ENCODE measurements at places on chromosomes 7 and 10.

- DNase-seq: no peak
These were observed 20.5 kb upstream of the CEP41 start for GRCh38 chr7:130461272-130461671.

DNA sequence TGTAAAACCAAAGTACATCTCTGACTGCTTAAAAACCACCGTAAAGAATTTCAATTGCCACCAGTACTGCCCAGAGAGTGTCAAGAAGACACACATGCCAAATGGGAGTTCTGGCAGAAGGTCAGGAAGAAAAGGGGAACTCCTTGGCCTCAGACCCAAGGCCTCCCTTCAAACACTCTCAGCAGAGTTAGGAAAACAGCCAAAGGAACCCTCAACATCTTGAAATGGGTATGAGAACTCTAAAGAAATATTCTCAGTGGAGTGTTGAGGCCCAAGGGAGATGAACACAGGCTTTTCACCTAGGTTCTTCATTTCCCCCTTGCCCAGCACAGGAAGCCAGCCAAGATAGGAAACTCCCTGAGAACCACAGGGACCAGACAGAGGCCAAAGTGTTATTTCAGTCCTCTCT, 96.1 kb upstream of the ASAH2 start:
- no peak for DNase-seq

DNA sequence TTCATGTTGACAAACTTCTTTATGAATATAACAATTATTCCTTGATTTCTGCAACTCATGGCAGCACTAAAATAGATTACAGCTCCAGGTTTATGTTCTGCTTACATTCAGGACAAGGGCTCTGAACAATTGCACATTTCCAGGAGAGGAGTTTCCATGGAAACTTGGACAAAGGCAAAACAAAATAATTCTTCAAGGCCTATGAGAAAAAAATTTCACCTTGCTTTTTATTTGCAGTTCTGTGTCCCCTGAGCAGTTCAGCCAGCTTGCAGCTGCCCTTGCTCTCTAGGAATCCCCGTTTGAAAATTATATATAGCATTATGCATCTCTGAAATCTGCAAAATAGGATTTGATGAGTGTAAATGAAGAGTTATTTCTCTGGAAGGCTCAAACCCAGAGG, 71.7 kb downstream of the ARL4A start:
- DNase-seq: no peak

DNA sequence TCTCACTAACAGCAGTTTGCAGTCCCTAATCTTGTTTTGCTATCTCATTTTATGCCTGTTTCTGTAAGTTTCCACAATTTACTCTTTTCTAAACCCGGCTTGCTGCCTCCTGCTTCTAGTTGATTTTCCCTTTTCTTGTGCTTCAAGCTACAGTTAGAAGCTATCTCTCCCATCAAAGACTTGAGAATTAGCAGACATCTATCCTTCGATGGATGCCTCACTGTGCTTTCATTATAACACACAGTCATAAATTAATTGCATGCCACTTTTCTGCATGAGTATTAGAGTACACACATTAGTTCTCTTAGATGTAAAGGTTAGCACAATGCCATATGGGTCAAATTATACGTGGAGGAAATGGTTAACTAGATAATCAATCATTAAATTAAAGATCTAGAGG, 48.7 kb downstream of the SEMA3A start:
- DNase-seq: no peak

GRCh38 chr7:155769701-155770100, 42.6 kb downstream of the SHH start:
- no peak for DNase-seq

- DNase-seq: no peak
These were observed 425.0 kb downstream of the KCNMA1 start for GRCh38 chr10:77212632-77213031.

- no peak for DNase-seq
These were observed 13.1 kb upstream of the TCAF1 start for GRCh38 chr7:143914938-143915652.

DNA sequence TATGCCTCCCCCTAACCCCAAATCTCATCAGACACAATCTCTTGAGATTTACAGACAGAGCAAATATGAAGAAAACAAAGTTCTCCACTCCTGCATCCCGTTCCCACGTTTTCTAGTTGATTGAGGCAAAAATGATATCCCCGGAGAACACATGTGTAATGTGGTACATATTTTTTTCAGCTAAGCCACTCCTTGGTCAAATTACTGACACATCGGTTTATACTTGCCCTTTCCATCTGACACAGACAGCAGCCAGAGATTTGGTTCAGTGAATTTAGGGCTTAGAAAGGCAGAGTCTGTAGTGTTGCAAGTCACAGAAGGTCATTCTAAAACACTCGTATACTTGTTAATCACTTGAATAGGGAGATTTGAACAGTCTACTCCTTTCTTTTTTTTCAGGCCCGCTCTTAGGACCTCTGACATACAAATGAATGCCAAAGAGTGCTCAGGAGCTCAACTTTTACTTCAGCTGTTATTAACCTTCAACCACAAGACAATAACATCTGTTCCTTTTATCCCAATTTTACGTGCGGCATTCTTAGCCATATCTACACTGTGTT, 1.8 kb upstream of the DDX50 start:
- no peak for DNase-seq

DNA sequence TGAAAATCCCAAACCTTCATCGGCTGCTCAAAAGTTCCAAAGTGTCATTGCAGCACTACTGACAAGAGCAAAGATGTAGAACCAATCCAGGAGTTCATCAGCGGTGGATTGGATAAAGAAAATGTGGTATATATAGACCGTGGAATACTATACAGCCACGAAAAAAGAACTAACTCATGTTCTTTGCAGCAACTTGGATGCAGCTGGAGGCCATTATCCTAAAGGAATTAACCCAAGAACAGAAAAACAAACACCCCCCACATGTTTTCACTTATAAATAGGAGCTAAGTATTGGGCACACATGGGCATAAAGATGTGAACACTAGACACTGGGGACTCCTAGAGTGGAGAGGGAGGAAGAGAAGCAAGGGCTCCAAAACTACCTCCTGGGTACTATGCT, 31.6 kb downstream of the PHYH start:
- DNase-seq: no peak

DNA sequence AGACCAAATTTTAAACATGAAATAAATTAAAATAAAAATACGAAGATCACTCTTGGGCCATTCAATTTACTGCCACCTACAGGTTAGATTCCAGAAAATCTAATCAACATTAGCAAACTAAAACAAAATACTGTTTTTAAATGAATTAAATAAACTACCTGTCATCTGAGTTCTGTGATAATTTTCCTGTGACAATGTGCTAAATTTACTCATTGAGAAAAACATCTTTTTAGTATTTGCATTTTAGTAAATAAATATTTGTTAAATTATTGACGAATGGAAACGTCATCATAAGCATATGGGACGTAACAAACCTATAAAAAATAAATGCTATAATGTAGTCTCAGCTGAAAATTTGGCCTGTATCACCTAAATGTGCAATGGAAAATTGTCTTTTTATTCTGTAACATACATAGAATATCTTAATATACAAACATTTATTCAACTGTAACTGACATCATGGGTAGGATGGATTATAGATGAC, 72.1 kb downstream of the ITGB8 start:
- no peak for DNase-seq

DNA sequence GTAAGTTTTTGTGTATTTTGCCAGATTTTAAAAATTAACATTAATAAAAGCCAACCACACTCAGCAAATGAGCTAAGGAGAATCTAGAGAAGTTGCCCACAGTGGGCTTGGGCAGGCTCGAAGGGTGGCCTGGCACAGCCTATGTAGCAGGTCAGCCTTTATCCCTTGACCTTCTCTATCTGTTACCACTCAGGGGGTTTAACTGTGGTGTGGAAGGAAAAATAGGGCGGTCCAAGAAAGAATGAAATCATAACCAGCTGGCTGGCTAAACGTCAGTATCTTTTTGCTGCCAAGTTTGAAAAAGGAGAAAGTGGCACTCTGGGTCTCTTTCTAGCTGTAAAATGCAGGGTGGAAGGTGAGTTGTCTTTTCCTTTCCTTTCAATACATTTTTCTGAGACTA, 130.3 kb upstream of the ASAH2 start:
- DNase-seq: no peak

DNA sequence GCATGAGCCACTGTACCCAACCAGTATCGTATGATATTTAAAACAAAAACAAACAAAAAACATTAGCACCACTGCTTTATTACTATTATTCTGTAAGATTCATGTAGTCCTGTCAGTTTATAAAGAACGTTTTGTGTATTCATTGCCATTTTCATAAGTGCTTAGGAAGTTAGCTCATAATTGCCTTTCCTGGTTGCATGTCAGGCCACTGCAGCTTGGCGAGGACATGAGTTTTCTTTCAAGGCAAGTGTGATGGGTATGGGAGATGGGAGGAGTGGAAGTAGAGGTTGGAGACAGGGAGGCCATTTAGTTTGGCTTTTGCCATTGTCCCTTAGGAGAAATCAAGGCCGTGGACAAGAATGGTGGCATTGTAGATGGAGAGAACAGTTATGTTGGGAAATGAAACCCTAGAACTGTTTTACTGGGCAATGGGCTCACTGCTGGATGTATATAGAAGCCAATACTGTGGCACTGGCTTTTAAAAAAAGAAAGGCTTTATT, 48.9 kb downstream of the TYW1 start:
- DNase-seq: no peak

Measured in stimulated activated CD4-positive, alpha-beta T cell treated with anti-CD3 and anti-CD28 coated beads, Interleukin-4, amount 100 ng/mL, for 4 hours (primary cell).